ENCODE measurements at places on chromosomes 13 and 19.
A peak's percentile ranks its signal among the peaks of the same experiment; 100 is the strongest.

DNA sequence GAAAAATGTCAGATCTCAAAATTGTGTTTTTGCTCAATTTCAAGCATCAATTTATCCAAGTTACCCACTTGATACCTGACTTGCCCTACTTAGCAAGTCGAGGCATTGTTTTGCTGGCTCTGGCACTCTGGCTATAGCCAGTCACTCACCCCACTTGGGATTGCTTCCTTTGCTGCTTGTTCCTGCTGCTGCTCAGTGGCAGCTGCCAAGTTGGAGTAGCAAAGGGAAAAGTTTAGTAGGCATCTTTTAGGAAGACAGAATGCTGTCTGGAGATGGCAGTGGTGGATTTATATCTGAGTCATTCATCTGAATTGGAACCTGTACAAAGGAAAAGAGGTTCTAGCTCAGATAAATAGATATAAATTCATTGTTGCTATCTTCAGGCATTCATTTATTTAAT lies 41.2 kb downstream of the PCCA start:
- peaks cover 18% of the 10 kb centered on the region for H3K4me1 ChIP-seq
- no peak for DNase-seq
- H3K4me3 ChIP-seq, result no peak overlapping the region
- no peak overlapping the region for H3K27ac ChIP-seq

DNA sequence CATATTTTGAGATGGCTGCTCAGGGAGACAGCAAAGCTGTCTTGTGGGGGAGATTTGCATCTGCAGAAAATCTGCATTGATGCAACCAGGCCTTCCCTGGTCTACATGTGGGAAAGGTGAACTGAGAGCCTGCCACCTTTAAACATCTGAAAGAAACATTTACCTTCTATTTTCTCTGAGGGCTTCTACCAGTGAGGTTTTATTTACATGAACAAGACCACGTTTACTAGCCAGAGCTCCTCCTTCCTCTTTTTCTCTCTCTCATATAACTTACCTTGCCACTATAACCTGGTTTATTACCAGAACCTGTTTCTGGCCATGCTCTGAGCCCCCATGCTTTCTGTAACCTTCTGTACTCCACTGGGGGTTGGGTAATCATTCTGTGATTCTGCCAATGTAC lies 14.4 kb upstream of the RUBCNL start:
- no peaks in the 10 kb centered on the region for H3K36me3 ChIP-seq
- no peaks in the 10 kb centered on the region for H3K4me1 ChIP-seq
- no peak for DNase-seq

DNA sequence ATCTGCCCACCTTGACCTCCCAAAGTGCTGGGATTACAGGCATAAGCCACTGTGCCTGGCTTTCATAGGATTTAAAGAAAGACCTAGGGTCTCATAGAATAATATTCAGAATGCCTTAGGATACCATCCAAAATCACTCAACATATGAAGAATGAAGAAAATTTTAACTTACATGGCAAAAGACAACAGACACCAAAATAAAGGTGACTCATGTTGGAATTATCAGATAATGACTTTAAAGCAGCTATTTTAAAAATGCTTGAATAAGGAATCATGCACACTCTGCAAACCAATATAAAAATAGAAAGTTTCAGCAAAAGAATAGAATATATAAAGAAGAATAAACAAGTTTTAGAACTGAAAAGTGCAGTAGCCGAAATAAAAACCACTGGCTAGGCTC lies 29.3 kb downstream of the ZNF566 start:
- DNase-seq, result no peak
- peaks cover 35% of the 10 kb centered on the region for H3K36me3 ChIP-seq
- no peaks in the 10 kb centered on the region for H3K4me1 ChIP-seq
- no peaks in the 10 kb centered on the region for H3K27me3 ChIP-seq
- no peak overlapping the region for H3K4me3 ChIP-seq

DNA sequence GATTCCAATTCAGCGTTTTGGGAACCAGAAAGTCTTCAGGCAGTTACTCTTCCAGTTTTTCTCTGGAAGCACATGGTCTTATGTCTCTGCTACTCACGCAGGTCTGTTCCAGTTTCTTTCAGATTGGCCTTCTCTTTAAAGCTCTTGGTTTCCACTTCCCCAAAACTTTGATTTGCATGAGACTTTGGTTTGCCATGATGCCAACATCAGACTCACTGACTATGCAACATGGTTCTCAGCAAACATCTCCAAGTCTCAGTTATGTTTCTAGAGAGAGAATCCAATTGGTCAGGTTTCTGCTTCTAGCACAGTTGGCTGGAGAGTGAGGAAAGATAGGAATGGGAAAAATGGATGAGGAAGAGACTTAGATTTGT lies 3.1 kb downstream of the AKAP11 start:
- no peak overlapping the region for H3K27ac ChIP-seq
- peaks cover 22% of the 10 kb centered on the region for H3K4me1 ChIP-seq
- no peaks in the 10 kb centered on the region for H3K36me3 ChIP-seq
- H3K27me3 ChIP-seq, result no peaks in the 10 kb centered on the region

GRCh38 chr13:101511766-101512165 lies 59.3 kb downstream of the ITGBL1 start:
- no peaks in the 10 kb centered on the region for H3K4me1 ChIP-seq
- DNase-seq, result no peak
- no peak overlapping the region for H3K4me3 ChIP-seq
- no peaks in the 10 kb centered on the region for H3K36me3 ChIP-seq

DNA sequence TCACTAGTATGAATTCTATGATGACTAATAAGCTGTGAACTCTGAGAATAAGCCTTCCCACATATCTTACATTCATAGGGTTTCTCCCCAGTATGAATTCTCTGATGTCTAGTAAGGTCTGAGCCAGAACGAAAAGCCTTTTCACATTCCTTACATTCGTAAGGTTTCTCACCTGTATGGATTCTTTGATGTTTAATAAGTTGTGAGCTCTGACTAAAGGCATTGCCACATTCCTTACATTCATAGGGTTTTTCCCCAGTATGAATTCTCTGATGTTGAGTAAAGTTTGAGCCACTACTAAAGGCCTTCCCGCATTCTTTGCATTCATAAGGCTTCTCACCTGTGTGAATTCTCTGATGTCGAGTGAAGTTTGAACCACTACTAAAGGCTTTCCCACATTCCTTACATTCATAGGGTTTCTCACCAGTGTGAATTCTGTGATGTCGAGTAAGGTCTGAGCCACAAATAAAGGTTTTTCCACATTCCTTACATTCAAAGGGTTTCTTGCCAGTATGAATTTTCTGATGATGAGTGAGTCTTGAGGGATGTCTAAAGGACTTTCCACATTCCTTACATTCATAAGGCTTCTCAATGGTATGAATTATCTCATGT lies 30.7 kb upstream of the ZFP82 start:
- H3K36me3 ChIP-seq, result peaks cover 78% of the 10 kb centered on the region
- no peak overlapping the region for H3K4me3 ChIP-seq
- H3K27me3 ChIP-seq, result no peaks in the 10 kb centered on the region

GRCh38 chr13:100063906-100064305 lies 25.0 kb upstream of the PCCA start:
- no peak for DNase-seq
- H3K36me3 ChIP-seq, result no peaks in the 10 kb centered on the region
- no peak overlapping the region for H3K27ac ChIP-seq

GRCh38 chr13:27955014-27955591 lies 14.0 kb downstream of the CDX2 start:
- no peak for DNase-seq
- no peaks in the 10 kb centered on the region for H3K36me3 ChIP-seq
- no peak overlapping the region for H3K4me3 ChIP-seq

DNA sequence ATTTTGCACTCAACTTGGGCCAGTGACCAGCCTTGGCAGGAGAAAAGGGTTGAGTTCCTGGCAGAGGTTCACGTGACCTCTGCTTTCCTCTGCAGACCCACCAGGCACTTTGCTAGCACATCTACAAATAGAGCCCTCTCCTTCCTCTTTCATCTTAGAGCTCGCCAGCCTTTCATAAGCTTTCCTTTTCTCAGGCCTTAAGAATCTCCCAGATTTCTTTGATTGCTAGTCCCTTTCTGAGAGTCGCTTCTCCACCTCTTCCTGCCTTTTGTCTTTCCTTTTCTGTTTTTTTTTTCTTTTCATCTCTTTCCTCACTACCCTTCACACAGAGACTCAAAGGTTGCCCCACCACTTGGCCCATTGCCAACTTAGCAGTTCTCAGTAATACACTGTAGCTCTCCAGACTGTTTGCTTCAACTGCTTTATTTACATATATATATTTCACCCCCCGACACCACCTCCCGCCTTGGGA lies 375.7 kb upstream of the SPRY2 start:
- no peaks in the 10 kb centered on the region for H3K27me3 ChIP-seq
- H3K27ac ChIP-seq, result no peak overlapping the region
- no peaks in the 10 kb centered on the region for H3K4me1 ChIP-seq
- no peak for DNase-seq
- no peaks in the 10 kb centered on the region for H3K36me3 ChIP-seq

DNA sequence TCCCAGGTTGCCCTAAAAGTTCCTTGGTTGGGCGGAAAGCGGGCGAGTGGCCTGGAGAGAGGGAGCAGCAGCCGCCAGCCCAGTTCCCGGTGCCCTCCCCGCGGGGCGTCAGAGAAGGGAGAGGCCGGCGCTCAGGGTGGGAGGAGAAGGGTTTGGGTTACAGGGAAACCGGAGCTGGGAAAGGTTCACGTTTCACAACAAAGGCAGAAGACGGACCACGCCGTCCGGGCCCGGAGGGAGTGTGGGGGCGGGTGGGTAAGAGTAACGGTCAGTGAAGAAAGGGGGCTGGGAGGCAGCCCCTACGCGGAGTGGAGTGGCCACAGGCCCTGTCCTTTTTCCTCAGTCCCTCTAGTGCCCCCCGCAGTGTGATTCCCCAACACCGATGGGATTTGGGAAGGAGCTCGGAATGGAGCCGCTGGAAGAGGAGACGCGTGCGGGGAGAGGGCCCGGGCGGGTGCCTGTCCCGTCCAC lies 1.6 kb downstream of the SIX5 start:
- peak overlapping the region; percentile 98 for H3K27ac ChIP-seq
- no peak for DNase-seq
- no peaks in the 10 kb centered on the region for H3K27me3 ChIP-seq
- peaks cover 58% of the 10 kb centered on the region for H3K4me1 ChIP-seq

DNA sequence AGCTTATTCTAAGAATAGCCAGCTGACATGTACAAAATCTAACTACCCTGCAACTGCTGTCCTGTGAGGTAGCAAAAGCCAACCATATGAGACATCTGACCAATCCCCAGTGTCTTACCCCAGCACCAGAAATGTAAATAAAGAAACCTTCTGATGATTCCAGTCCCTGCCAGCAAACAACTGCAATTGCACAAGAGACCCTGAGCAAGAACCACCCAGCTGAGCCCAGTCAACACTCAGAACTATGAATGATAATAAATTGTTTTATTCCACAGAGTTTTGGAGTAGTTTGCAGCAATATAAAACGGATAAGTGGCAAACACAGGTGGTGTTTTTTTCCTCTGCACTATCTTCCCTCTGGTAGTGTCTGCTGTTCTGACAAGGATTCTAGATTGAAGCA lies 94.9 kb downstream of the ERCC5 start:
- H3K27ac ChIP-seq, result no peak overlapping the region
- H3K4me1 ChIP-seq, result no peaks in the 10 kb centered on the region
- no peak for DNase-seq
- H3K4me3 ChIP-seq, result no peak overlapping the region

GRCh38 chr13:26628706-26629105 lies 71.2 kb downstream of the WASF3 start:
- no peaks in the 10 kb centered on the region for H3K36me3 ChIP-seq
- H3K27ac ChIP-seq, result no peak overlapping the region
- H3K4me1 ChIP-seq, result no peaks in the 10 kb centered on the region
- no peak for DNase-seq
- no peaks in the 10 kb centered on the region for H3K27me3 ChIP-seq
- H3K4me3 ChIP-seq, result no peak overlapping the region

GRCh38 chr13:106467427-106468122 lies 67.9 kb downstream of the EFNB2 start:
- H3K36me3 ChIP-seq, result no peaks in the 10 kb centered on the region
- H3K4me1 ChIP-seq, result no peaks in the 10 kb centered on the region
- no peaks in the 10 kb centered on the region for H3K27me3 ChIP-seq
- no peak overlapping the region for H3K27ac ChIP-seq
- DNase-seq, result no peak
- H3K4me3 ChIP-seq, result no peak overlapping the region

GRCh38 chr19:51339313-51339686 lies 2.6 kb downstream of the VSIG10L start:
- H3K27ac ChIP-seq, result peak overlapping the region; percentile 84
- DNase-seq, result no peak
- no peaks in the 10 kb centered on the region for H3K36me3 ChIP-seq
- H3K4me3 ChIP-seq, result peak overlapping the region; percentile 47

- no peaks in the 10 kb centered on the region for H3K27me3 ChIP-seq
- no peak for DNase-seq
- no peaks in the 10 kb centered on the region for H3K4me1 ChIP-seq
- no peaks in the 10 kb centered on the region for H3K36me3 ChIP-seq
- H3K4me3 ChIP-seq, result no peak overlapping the region
- H3K27ac ChIP-seq, result no peak overlapping the region
These were observed 217.9 kb downstream of the RFC3 start for GRCh38 chr13:34035676-34036325.

- H3K36me3 ChIP-seq, result no peaks in the 10 kb centered on the region
- no peak overlapping the region for H3K27ac ChIP-seq
- H3K4me3 ChIP-seq, result no peak overlapping the region
- DNase-seq, result no peak
- no peaks in the 10 kb centered on the region for H3K4me1 ChIP-seq
- H3K27me3 ChIP-seq, result no peaks in the 10 kb centered on the region
These were observed 21.4 kb upstream of the IPO5 start for GRCh38 chr13:97932036-97932435.

DNA sequence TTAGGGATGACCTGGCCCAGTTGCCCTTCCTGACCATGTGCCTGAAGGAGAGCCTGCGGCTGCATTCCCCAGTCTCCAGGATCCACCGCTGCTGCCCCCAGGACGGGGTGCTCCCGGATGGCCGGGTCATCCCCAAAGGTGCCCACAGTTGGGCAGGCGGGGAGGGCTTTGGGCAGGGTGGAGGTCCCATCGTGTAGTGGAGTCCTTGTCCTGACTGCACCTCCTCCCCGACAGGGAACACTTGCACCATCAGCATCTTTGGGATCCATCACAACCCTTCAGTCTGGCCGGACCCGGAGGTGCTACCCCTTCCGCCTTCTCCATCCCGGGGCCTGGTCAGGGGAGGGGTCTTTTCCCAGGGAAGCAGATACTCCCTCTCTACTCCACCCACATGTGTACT lies 31.7 kb upstream of the CYP4F8 start:
- H3K4me3 ChIP-seq, result no peak overlapping the region
- H3K4me1 ChIP-seq, result no peaks in the 10 kb centered on the region
- no peaks in the 10 kb centered on the region for H3K27me3 ChIP-seq

- peak overlapping the region; percentile 90 for H3K27ac ChIP-seq
- peaks cover 37% of the 10 kb centered on the region for H3K4me1 ChIP-seq
- H3K27me3 ChIP-seq, result no peaks in the 10 kb centered on the region
- H3K36me3 ChIP-seq, result peaks cover 29% of the 10 kb centered on the region
- peak overlapping the region; percentile 78 for H3K4me3 ChIP-seq
These were observed 906 bp downstream of the FXYD5 start for GRCh38 chr19:35155441-35155840.

All from vagina (tissue), 2 donors.